Stomach (tissue), 19 donors: ENCODE measurements at places on chromosomes 6 and 20. TPM values are rescaled to one million over a fixed set of nuclear protein-coding genes. Genes with fewer than 3 reads are reported as not detected.
A peak's percentile ranks its signal among the peaks of the same experiment; 100 is the strongest.

DNA sequence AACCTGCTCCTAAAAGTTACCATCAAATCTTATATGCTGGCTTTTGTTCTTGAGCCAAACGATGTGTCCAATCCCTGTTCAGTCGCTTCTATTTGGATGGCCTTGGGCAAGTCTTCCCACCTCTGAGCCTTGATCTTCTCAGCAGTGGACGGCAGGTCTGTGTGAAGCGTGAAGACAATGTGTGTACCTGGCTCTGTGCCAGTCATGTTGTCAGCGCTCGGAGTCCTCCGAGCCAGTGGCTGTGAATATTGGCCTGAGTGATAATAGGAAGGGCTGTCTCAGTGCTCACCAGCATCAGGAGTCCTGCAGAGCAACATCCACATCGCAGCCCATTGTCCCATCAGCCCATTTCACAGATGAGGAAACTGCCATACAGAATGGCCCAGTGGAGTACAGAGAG is 219.0 kb downstream of the CDC5L start:
- no peak for DNase-seq

GRCh38 chr6:30719791-30720737 is at the start of gene TUBB:
TUBB (plus strand) TSS chr6:30720352; CDS start chr6:30720507, 155 bp downstream.
- DNase-seq, result peak; percentile 98

DNA sequence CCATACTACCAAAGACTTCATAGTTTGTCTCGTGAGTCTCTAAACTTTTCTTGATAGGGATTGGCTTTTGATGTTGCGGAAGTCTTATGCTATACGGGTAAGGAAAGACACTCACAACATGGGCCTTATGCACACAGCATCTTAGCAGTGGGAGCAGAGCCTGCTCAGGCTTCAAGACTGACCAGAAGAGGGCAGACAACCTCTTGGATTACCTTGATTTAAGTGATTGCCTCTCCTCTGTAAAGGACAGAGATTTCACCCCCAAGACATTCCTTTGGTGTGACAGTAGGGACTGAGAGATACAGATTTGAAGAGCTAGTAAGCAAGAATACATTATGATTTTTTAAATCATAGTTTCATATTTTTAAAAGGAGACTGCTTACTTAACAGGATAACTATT is 71.0 kb upstream of the SAMD3 start:
- peak; percentile 61 for DNase-seq

Gene LTA
- total RNA-seq, result not detected

Gene CEP250
- 51.3 TPM for total RNA-seq
